GM10248 (cell line): ENCODE measurements at places on chromosomes 7 and 10.

DNA sequence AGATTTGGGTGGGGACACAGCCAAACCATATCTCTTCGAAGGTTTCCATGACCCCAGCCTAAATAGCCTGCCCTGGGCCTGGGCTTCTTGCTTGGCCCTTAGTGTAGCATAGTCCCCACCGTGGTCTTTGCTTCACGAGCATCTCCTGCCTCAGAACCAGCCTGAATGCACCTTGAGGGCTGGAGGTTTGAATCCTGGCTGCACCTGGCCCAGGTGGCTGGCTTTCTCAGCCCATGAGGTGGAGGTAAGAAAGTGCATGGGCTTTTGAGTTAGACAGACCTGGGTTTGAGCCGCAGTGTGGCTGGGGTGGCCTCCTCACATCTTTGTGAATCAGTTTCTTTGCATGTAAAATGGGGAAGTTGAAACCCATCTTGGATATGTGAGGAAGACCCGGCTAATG, 24.2 kb upstream of the PCBD1 start:
- no peak for DNase-seq

GRCh38 chr10:14543046-14543903, 212.6 kb upstream of the FRMD4A start:
- no peak for DNase-seq

GRCh38 chr7:87154569-87154968, 2.3 kb downstream of the DMTF1 start:
- no peak for DNase-seq

GRCh38 chr10:121159670-121160069, 308.5 kb downstream of the WDR11 start:
- DNase-seq: no peak

DNA sequence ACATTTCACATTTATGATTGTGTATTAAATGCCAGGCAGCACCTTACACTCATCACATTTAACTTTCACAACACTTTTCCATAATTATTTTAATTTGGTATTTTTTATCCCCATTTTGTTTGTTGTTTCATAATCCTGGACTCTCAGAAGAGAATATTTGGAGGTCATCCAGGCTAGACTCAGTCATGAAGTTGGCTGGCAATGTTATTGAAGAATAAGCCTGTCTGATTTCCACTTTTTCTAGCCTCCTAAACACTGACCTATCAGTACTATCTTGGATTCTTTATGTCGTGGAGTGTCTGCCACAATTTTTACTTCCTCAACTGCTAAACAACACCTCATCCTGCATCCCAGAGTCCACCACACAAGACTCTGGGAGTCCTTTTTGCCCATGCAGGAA, 372.3 kb upstream of the NRP1 start:
- DNase-seq: no peak

GRCh38 chr10:14325325-14325955, 5.3 kb downstream of the FRMD4A start:
- peak; percentile 32 for DNase-seq

DNA sequence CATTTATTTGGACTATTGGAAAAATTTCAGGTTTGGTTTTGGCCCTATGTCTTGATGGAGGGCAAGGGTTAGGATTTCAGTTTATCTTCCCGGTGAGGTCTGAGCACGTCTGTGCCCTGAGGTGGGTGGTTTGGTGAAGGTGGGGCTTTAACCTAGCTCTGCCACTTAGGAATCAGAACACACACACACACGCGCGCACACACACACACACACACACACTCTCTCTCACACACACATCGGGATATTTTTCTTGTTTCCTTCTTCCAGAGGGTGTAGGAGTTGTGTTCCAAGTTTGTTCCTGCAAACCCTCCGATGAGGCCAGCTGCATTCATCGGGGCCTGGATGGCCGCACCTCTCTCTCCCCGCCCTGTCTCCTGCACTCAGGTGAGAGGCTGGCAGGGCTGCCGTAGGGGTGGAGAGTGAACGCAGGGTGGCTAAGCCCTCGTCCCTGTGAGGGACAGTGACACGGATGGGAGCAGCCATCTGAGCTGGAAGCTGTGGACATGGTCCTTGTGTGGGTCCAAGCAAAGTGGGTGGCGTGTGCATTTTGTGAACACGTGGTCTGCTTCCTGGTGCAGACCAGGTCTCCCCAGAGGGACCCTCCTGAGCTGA, 34.2 kb downstream of the CHST12 start:
- DNase-seq: no peak

- peak; percentile 24 for DNase-seq
These were observed 825 bp downstream of the RAB11FIP2 start for GRCh38 chr10:118045837-118046394.

- no peak for DNase-seq
These were observed 31.2 kb downstream of the CFAP69 start for GRCh38 chr7:90276033-90276728.
